ENCODE measurements at places on chromosomes 4 and X. TPM values are rescaled to one million over a fixed set of nuclear protein-coding genes. Genes with fewer than 3 reads are reported as not detected.

The SAGE1 gene
- not detected for total RNA-seq

The LDB2 gene
- not detected for total RNA-seq

The NLGN4X gene
- total RNA-seq: not detected

The SLIT2 gene
- total RNA-seq: not detected

The CTAG1B gene
- total RNA-seq: not detected

The NMU gene
- not detected for total RNA-seq

DNA sequence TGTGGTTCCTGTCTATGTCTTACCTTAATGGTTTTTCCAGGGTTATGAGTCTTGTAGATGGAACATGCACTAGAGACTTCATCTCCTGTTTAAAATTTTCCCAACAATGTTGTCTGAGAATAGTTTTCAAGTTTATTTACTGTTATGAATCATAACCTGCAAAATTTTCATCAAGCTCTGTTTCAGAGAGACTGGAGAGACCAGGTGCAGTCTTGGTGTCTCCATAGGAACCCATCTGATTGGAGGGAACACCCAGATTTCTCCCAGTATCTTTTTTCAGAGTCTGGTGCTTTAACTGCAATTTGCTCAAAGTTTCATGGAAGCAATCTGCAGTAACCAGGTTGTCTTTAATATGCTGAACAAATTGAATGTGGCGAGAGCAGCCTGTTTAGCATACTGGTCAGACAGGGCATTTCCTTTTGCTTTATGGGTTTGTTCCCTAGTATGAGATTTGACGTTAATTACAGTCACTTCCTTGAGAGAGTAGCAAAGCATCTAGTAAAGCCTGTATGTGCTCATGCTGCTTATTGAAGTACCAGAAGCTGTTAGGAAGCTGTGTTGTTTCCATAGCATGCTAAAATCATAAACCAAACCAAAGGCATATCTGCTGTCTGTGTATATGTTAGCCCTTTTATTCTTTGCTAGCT, 18.8 kb upstream of the VSIG1 start:
- peaks cover 32% of the 10 kb centered on the region for H3K4me1 ChIP-seq
- H3K27me3 ChIP-seq: no peaks in the 10 kb centered on the region
- peak; percentile 20 for DNase-seq
- no peaks in the 10 kb centered on the region for H3K36me3 ChIP-seq

DNA sequence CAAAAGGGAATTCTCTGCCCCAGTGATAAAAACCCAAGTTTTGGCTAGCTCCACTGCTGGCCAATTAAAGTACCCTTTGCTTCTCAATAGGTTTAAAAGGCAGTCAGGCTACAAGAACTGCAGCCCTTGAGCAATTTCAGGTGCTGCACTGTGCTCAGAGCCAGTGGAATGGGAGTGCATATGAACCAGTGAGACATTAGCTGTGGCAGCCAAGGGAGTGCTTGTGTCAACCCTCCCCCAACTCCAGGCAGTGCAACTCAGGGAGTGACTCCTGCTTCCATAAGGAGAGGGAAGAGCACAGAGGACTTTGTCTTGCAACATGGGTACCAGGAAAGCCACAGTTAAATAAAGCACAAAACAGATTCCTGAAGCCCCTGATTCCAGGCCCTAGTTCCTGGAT, 61.6 kb upstream of the VAMP7 start:
- H3K36me3 ChIP-seq: no peaks in the 10 kb centered on the region
- no peak for DNase-seq
- no peaks in the 10 kb centered on the region for H3K4me1 ChIP-seq
- H3K27me3 ChIP-seq: no peaks in the 10 kb centered on the region

DNA sequence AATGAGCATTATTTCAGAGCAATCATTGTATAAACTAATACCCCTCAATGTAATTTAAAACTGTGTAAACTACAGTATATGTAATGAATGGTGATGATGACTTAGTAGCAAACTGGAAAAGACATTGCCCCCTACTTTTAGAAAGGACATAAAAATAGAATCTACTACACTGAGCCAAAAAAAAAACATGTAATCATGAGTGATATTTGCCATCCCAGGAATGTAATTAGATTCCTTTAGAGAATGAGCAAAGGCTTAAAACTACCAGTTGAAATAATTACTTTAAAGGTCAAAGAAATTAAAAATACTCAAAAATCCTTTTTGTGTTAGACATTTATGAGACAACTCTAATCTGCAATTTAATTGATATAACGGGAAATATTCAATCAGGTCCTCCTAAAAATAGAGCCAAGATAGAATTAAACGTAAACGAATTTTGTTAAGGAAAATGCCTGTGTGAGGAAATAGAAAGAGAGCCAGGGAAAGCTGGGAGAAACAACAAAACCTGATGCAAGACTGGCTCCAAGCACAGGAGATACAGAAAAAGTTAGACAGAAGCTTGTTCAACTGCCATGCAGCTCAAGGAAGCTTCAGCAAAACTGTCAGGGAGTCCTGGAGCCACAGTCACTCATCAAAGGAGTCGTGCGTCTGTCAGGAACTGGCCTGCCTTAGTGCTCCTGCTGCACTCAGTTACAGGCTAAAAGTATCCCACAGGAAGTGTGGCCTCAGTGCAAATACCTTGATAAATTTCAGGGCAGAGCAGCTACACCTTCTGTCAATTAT, 655.7 kb upstream of the INTU start:
- H3K27me3 ChIP-seq: no peaks in the 10 kb centered on the region
- no peaks in the 10 kb centered on the region for H3K4me1 ChIP-seq
- DNase-seq: no peak
- no peak overlapping the region for H3K27ac ChIP-seq

- peaks cover 2% of the 10 kb centered on the region for H3K36me3 ChIP-seq
- H3K4me3 ChIP-seq: no peak overlapping the region
- peak overlapping the region; percentile 22 for H3K27ac ChIP-seq
- DNase-seq: no peak
Observed at GRCh38 chrX:136712650-136713310, 64.8 kb downstream of the CD40LG start.

DNA sequence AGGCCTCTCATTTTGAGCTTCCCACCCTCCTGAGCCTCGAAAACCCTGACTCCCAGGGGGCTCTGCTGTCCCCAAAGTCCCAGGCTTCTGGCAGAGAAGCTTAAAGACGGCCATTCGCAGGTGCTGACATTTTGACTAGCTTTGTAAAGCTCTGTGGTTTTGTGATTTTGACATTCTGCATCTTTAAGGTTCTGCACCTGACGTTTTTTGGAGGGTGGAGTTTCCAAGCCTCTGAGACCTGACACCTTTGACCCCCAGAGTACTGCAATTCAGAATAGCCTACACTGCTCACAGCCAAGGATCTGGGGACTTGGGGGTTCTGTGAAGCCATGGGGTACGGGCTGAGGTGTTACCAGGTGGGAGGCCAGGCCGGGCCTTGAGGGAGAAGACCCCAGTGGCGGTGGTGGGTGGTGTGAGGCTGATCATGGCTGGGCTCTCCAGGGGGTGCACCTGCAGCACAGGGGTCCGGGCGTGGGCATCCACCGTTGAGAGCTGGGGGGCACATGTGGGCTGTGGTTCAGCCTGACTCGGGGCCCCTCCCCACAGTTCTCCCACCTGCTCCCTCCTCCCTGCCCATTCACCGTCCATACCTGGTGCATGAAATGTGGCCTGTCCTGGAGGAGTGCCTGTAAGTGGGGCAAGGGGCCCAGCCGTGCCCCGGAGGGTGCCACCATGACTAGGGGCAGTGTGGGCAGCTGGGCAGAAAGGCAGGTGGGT, 7.3 kb downstream of the FOXP3 start:
- peaks cover 15% of the 10 kb centered on the region for H3K4me1 ChIP-seq
- DNase-seq: no peak
- no peaks in the 10 kb centered on the region for H3K36me3 ChIP-seq

- H3K36me3 ChIP-seq: no peaks in the 10 kb centered on the region
- DNase-seq: peak; percentile 92
- peak within 1 kb of the TSS; percentile 88 for H3K27ac ChIP-seq
- H3K27me3 ChIP-seq: no peaks in the 10 kb centered on the region
- peak within 1 kb of the TSS; percentile 96 for H3K4me3 ChIP-seq
- H3K4me1 ChIP-seq: peaks cover 5% of the 10 kb centered on the region
Observed at GRCh38 chr4:83284193-83285054, at the start of gene COQ2. TSS of gene COQ2 (minus strand) at chr4:83284798. CDS start at chr4:83284764, 34 bp downstream.

DNA sequence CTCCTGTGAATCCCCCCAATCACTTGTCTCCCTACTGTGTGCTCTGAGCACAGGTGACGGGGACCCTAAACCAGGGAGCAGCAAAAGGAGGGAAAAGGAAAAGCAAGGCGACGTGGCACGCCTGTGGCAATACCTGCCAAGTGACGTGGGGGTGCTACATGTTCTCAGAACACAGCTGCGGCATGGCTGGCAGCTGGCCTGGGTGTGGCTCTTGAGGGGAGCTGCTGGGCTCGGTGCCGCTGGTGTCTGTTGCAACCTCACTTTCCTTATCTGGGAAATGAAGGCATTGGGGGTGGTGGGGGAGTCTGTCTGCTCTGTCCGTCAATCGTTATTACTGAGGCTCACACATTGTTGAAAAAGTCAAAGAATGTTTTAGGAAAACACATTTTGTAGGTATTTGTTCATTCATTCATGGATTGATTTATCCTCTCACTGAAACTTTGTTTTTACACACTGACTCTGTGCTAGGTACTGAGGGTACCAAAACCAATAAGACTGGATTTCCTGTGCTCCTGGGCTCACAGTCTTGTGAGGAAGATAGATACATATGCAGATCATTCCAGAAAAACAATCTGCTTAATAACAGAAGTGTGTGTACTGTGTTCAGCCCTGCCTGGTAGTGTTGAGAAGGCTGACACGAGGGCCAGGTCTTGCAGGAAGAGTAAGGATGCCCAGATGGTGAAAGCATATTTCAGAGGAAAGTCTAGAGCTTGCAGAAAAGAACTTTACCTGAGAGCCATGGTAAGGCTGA, 217.6 kb downstream of the PTTG2 start:
- DNase-seq: peak; percentile 46

DNA sequence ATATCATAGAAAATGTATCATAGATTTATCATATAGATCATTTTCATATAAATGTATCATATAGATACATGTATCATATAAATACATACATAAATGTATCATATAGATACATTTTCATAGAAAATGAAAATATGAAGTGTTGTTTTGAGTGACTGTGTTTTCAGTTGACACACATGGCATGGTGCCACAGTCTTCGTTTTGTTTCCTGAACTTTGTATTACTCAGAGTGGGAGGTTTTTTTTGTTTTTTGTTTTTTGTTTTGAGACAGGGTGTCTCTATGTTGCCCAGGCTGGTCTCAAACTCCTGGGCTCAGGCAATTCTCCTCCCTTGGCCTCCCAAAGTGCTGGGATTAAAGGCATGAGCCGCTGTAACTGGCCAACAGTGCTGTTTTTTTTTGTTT, 3.9 kb downstream of the RBM10 start:
- no peak overlapping the region for H3K27ac ChIP-seq
- H3K36me3 ChIP-seq: no peaks in the 10 kb centered on the region
- H3K27me3 ChIP-seq: no peaks in the 10 kb centered on the region
- H3K4me1 ChIP-seq: peaks cover 12% of the 10 kb centered on the region

GRCh38 chr4:177555007-177555574, 112.9 kb upstream of the AGA start:
- DNase-seq: peak; percentile 8
- no peaks in the 10 kb centered on the region for H3K36me3 ChIP-seq
- no peak overlapping the region for H3K4me3 ChIP-seq
- no peak overlapping the region for H3K27ac ChIP-seq

- no peaks in the 10 kb centered on the region for H3K27me3 ChIP-seq
- H3K4me1 ChIP-seq: no peaks in the 10 kb centered on the region
- H3K27ac ChIP-seq: no peak within 1 kb of the TSS
- no peak within 1 kb of the TSS for H3K4me3 ChIP-seq
- no peaks in the 10 kb centered on the region for H3K36me3 ChIP-seq
Observed at GRCh38 chr4:151325111-151325948, at the start of gene SH3D19. TSS of gene SH3D19 (minus strand) at chr4:151325605. CDS start at chr4:151325352, 253 bp downstream.

GRCh38 chr4:186693159-186693815, 30.4 kb downstream of the FAT1 start:
- no peaks in the 10 kb centered on the region for H3K27me3 ChIP-seq
- H3K36me3 ChIP-seq: no peaks in the 10 kb centered on the region
- no peak for DNase-seq
- H3K4me3 ChIP-seq: no peak overlapping the region
- no peaks in the 10 kb centered on the region for H3K4me1 ChIP-seq

- H3K27ac ChIP-seq: no peak overlapping the region
- no peaks in the 10 kb centered on the region for H3K27me3 ChIP-seq
- DNase-seq: no peak
Observed at GRCh38 chrX:122087341-122087740, 1039.9 kb downstream of the GLUD2 start.

DNA sequence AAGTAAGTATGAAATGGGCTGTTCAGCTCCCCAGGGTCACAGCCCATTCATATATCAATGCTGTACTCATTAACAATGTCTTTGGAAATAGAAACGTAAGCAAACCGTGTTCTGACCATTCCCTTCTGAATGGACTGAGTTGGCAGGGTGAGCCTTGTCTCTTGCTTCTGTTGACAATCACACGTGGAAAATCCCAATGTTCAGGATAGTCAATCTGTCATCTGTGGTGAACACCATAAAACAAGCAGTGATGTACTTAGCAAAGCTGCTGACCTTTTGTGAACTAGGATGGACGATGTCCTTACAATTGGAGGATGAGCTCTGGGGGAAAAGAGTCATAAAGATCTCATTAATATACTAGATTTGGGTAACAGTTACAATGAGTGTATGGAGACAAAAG, 109.6 kb upstream of the PAQR3 start:
- H3K4me3 ChIP-seq: no peak overlapping the region
- DNase-seq: no peak
- no peaks in the 10 kb centered on the region for H3K36me3 ChIP-seq
- H3K4me1 ChIP-seq: no peaks in the 10 kb centered on the region

DNA sequence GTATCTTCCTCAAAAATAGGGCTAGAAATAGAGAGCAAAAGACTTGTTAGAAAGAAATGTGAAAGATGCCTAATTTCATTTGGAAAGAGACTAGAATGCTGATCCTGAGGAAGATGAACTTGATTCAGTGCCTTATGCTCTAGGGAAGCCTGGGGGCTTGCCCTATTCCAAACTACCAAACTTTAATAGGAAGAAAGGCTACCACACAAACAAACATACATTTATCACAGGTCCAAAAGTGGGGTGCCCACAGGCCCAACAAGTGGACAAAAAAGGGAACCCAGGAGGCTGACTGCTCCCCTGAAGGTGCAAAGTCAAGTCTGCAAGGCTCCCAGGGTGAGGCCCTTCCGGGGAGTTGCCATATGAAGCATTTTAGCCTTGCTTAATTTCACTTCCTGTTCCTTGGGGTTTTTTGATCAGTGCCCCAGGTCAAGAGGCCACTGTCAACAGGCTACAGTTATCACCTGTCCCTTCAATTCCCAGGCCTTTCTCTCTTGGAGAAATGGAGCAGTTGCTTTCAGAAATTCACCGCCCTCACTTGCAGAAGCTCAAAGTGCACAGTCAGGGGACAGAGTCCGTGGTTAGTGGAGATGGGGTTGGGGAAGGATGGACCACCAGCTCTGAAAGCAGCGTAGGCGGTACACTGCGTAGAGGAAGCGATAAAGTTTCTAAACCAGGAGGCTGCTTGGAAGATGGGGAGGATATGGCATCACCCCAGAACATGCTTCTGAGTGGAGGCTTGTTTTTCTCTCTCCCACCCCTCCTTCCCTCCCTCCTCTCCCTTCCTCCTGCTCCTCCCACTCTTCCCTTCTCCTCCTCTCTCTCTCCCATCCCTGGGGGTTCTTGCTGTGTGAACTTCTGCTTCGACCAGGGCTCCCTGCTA, 36.4 kb downstream of the TMEM154 start:
- no peak for DNase-seq
- peaks cover 15% of the 10 kb centered on the region for H3K4me1 ChIP-seq
- H3K27me3 ChIP-seq: no peaks in the 10 kb centered on the region
- no peak overlapping the region for H3K4me3 ChIP-seq
- H3K27ac ChIP-seq: no peak overlapping the region
- H3K36me3 ChIP-seq: no peaks in the 10 kb centered on the region

GRCh38 chr4:109294468-109295020, 7.9 kb downstream of the COL25A1 start:
- no peak for DNase-seq
- no peaks in the 10 kb centered on the region for H3K4me1 ChIP-seq
- no peak overlapping the region for H3K27ac ChIP-seq
